ENCODE measurements at places on chromosomes 16 and 17.

DNA sequence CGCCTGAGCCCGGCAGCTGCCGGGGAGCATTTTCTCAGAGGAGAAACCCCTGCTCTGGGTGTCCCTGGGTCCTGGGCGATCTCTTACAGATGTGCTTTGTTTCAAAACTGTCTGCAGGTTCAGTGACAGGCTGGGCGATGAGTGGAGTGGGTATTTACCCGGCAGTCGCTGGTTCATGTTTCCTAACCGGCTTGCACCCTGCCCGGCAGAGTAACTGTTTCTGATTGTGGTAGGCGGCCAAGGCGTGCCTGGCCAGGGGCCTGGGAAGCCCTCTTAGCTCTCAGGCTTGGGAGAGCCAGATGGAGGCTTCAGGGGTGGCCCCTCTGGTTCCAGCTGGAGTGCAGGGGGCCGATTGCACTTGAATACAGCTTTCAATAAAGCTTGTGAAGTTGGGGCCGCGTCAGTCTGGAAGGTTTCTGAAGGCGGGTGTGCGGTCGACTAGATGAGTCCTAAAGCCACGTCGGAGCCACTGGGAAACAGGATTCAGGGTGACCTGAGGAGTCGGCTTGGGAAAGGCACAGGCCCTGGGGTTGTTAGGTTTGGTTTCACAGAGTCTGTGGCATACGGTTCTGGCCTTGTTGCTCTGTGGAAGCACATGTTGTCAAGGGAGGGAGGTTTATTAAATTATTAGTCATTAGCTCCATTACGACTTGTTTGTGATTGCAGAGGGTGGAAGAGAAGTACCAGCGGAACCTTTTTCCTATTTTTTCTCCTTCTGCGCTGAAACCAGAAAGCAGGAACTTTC is 1.4 kb downstream of the BAIAP2 start:
- no peak for DNase-seq

DNA sequence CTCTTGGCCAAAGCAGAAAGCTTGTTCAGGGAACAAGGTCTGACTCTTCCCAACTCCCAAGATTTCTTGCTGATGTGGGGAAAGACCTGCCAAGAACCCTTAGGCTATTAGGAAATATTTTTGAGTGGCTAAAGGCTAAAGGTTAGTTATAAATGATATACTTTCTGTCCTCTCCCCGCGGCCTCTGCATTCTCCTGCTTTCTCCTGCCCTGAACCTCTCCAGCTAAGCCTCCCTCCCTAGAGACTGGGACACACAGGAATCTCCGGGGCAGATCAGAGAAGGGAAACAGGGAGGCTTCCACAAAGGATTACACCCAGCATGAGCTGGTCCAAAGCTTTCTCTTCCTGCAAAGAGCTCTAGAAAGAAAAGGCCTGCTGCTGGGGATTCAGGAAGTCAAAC is 2.3 kb downstream of the SLC43A2 start:
- DNase-seq = no peak

DNA sequence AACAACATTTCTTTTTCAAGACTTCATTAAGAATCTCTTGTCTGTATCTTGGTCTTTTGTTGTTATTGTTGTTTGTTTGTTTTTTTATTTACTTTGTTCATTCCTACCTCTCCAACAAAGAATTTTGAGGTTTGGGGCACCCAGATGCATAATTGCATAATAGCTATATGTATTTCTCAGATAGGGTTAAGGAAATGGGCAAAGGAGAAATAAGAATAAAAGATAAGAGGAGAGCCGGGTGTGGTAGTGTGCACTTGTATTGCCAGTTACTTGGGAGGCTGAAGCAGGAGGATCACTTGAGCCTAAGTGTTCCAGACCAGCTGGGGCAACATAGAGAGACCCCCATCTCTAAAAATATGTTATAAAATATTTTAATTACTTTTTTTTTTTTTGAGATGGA is 30.5 kb downstream of the CDH1 start:
- no peak for DNase-seq

DNA sequence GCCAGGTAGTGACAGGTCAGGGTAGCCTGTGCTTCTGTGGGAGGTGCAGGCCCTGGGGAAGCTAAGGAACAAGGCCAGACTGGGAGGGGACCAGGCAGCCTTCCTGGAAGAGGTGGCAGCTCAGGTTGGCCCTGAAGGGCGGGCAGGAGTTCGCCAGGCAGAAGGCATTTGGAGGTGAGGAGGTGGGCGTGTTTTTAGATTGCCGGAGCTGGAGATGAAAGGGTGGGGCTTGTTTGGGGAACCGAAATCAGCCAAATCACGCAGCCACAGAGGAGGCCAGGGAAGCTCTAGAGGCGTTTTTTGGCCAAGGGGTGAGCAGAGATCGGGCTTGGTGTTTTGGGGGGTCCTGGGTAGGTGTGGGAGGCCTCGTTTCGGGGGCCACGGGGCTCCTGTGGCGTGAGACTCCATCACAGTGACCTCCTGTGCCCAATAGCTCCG is 7.6 kb downstream of the ADCY7 start:
- DNase-seq = no peak

GRCh38 chr16:85611194-85611443 is 2.0 kb upstream of the GSE1 start:
- DNase-seq = no peak

GRCh38 chr17:72538901-72539352 is 418.1 kb downstream of the SOX9 start:
- DNase-seq = no peak

- no peak for DNase-seq
Measured at GRCh38 chr16:72195609-72196008, 23.7 kb upstream of the PMFBP1 start.

DNA sequence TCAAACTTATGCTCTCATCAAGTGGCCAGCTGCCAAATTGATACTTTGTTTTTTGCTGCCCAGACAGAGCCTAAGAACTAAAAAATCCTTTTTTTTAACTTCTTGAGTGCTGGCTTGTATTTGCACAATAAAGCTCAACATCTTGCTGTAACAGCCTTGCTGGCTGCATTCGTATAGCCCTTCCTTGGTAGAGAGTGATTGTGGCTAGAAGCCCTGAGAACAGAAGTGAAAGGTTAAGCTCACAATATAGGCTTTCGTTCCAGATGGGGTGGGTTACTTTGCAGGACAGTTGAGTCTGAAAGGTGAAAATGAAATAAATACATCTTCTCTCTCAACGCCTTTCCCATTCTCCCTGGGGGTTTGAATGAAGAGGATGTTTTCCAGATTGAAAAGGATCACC is 278.8 kb downstream of the HS3ST3B1 start:
- DNase-seq = no peak

- DNase-seq = no peak
Measured at GRCh38 chr16:84518804-84519341, 14.4 kb upstream of the MEAK7 start.

DNA sequence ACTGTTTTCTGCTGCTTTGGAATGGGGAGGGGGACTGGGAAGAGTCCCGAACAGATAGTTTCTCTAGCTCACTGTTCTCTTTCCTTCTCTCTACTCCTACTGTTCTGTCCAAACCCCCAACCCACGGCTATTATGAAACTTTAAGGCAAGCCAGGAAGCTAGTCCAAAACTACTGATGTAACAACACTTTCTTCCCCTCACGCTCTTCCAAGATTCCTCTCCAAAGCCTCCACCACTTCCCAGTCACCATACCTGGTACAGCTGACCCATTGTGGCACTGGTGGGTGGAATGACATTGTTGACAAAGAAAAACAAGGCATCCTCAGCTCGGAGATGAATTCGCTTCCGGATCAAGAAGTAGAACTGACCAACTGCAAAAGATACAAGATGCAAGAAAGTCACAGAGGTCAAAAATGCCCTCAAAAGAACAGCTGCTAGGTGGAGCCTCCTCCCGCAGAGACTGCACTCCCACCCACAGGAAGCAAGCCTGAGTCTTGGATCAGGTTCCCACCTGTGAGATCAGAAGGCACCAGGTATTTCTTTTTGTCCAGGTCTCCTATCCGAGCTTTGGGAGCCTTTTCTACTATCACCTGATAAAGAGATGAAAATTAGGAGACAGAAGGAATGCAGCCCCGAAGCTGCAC is 1.0 kb downstream of the GABARAP start:
- no peak for DNase-seq

DNA sequence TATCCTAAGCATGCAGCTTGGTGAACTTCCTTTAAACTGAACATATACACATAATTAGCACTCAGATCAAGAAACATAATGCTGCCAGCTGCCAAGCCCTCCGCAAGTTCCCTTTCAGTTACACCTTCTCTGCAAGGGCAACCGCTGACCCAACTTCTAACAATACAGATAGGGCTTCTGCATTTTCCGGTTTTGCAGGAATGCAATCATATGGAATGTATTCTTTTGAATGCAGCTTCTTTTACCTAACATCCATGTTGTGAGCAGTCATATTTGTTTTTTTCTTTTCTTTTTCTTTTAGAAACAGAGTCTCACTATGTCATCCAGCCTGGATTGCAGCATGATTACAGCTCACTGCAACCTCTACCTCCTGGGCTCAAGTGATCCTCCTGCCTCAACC is 110.7 kb downstream of the GSG1L start:
- DNase-seq = no peak
